ENCODE measurements at places on chromosomes 1 and 21.

- H3K27me3 ChIP-seq, result no peaks in the 10 kb centered on the region
- no peaks in the 10 kb centered on the region for H3K36me3 ChIP-seq
- no peak overlapping the region for H3K4me3 ChIP-seq
- no peaks in the 10 kb centered on the region for H3K4me1 ChIP-seq
- no peak overlapping the region for H3K27ac ChIP-seq
Measured at GRCh38 chr1:2983706-2984398, 37.4 kb upstream of the ACTRT2 start.

- H3K4me1 ChIP-seq, result peaks cover 25% of the 10 kb centered on the region
- H3K27ac ChIP-seq, result no peak overlapping the region
- H3K36me3 ChIP-seq, result no peaks in the 10 kb centered on the region
- no peak overlapping the region for H3K4me3 ChIP-seq
- H3K27me3 ChIP-seq, result peaks cover 14% of the 10 kb centered on the region
Measured at GRCh38 chr1:202217516-202217915, 23.9 kb downstream of the LGR6 start.

GRCh38 chr1:77282866-77283539, 1.2 kb downstream of the AK5 start:
- peaks cover 13% of the 10 kb centered on the region for H3K4me1 ChIP-seq
- peaks cover 63% of the 10 kb centered on the region for H3K27me3 ChIP-seq
- peak overlapping the region; percentile 76 for H3K4me3 ChIP-seq
- H3K27ac ChIP-seq, result no peak overlapping the region
- no peaks in the 10 kb centered on the region for H3K36me3 ChIP-seq

DNA sequence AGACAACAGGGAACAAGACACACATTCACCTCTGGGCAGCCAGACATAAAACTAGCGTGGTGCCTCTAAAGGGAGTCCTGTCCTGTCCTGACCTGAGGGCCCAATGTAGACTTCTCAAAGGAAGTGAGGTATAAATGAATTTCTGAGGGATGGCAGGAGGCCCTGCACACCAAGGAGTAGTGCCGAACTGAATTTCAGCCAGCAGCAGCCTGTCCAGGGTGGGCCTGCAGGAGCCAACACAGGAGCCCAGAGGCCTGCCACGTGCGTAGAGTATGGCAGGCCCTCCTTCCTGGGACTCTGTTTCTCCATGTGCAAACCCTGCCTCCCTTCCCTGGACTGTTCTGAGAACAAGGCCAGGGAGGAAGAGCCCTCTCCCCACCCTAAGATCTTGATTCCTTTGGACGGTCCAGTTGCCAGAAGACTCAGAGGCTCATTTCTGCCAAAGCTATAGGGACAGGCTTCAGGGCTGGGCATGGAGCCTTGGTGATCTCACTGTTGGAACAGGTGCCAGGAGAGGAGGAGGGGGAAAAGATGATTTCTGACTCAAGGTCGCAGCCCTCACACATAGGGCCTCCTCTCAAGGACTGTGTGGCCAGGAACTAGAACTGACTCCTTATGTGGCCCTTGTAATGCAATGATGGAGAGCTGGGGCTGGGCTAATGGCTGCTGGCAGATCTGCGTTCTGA, 1.8 kb upstream of the FABP3 start:
- peaks cover 24% of the 10 kb centered on the region for H3K4me1 ChIP-seq
- no peak overlapping the region for H3K4me3 ChIP-seq
- no peak overlapping the region for H3K27ac ChIP-seq
- H3K27me3 ChIP-seq, result peaks cover 11% of the 10 kb centered on the region
- H3K36me3 ChIP-seq, result no peaks in the 10 kb centered on the region
- DNase-seq, result no peak

- peaks cover 33% of the 10 kb centered on the region for H3K27me3 ChIP-seq
- H3K4me3 ChIP-seq, result peak overlapping the region; percentile 83
- peak; percentile 67 for DNase-seq
- H3K36me3 ChIP-seq, result no peaks in the 10 kb centered on the region
- H3K4me1 ChIP-seq, result no peaks in the 10 kb centered on the region
Measured at GRCh38 chr21:44455524-44456213, 359 bp downstream of the LRRC3 start.

GRCh38 chr1:12461754-12462153, 156.3 kb downstream of the DHRS3 start:
- H3K36me3 ChIP-seq, result no peaks in the 10 kb centered on the region
- peaks cover 23% of the 10 kb centered on the region for H3K4me1 ChIP-seq
- H3K27ac ChIP-seq, result peak overlapping the region; percentile 47
- H3K4me3 ChIP-seq, result no peak overlapping the region
- DNase-seq, result no peak

DNA sequence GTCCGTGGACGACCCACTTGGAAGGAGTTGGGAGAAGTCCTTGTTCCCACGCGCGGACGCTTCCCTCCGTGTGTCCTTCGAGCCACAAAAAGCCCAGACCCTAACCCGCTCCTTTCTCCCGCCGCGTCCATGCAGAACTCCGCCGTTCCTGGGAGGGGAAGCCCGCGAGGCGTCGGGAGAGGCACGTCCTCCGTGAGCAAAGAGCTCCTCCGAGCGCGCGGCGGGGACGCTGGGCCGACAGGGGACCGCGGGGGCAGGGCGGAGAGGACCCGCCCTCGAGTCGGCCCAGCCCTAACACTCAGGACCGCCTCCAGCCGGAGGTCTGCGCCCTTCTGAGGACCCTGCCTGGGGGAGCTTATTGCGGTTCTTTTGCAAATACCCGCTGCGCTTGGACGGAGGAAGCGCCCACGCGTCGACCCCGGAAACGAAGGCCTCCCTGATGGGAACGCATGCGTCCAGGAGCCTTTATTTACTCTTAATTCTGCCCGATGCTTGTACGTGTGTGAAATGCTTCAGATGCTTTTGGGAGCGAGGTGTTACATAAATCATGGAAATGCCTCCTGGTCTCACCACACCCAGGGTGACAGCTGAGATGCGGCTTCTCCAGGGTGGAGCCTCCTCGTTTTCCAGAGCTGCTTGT, 32.4 kb downstream of the PRMT2 start:
- H3K27me3 ChIP-seq, result peaks cover 24% of the 10 kb centered on the region
- DNase-seq, result peak; percentile 79
- no peaks in the 10 kb centered on the region for H3K36me3 ChIP-seq
- no peak overlapping the region for H3K27ac ChIP-seq
- peak overlapping the region; percentile 63 for H3K4me3 ChIP-seq

- peaks cover 4% of the 10 kb centered on the region for H3K4me1 ChIP-seq
- no peaks in the 10 kb centered on the region for H3K36me3 ChIP-seq
- no peaks in the 10 kb centered on the region for H3K27me3 ChIP-seq
- H3K27ac ChIP-seq, result no peak overlapping the region
- DNase-seq, result no peak
- H3K4me3 ChIP-seq, result no peak overlapping the region
Measured at GRCh38 chr1:24410750-24411149, 2.8 kb downstream of the STPG1 start.

DNA sequence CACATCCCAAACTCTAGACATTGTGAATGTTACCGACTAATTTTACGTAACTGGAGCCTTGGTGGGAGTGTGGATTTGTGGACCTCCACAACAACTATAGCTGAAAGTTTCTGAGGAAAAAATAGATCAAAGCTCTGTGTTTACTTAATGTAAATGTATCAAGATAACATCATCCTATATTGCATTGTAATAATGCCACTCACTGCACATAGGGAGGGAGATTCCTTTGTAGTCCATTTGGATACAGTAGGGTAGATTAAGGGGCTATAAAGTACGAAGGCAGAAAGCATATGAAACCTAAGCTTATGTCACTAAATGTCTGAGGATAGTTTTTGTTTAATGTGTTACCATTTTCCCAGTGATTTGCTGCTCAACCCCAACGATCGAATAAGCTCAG, 273.4 kb downstream of the TM2D1 start:
- peaks cover 4% of the 10 kb centered on the region for H3K4me1 ChIP-seq
- no peak overlapping the region for H3K27ac ChIP-seq
- no peak overlapping the region for H3K4me3 ChIP-seq
- DNase-seq, result no peak
- H3K27me3 ChIP-seq, result no peaks in the 10 kb centered on the region
- no peaks in the 10 kb centered on the region for H3K36me3 ChIP-seq

DNA sequence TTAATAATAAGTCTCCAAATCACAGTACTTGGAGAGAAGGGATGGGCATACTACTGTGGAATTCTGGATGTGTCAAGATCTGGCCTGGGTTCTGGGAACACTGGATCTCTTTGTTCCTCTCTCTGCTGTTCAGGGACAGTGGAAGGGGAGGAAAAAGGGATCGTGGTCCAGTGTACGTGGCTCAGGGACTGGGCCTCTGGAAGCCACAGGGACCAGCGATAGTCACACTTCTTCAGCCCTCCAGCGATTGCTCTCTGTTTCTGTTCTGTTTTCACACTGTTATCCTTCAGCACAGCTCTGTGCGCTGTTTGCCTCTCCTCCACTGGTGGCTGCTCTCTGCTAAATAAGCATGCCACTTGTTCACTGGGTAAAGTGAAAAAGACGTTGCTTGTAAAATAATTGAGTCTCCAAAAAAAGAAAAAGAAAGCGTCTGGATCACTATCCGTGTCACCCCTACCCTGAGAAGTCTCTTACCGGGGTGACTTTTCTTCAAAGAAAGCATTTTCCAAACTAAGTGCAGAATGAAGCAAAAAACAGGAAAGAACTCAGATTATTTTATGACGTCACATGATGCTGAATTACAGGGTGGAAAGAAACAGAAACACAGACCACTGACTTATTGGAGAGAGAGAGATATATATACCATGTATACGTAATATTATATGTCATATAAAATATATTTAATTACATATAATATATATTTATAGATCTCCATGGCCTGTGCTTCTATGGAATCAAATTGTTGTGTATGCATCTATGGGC, 279.4 kb downstream of the RGS7 start:
- H3K4me3 ChIP-seq, result no peak overlapping the region
- H3K36me3 ChIP-seq, result no peaks in the 10 kb centered on the region
- no peaks in the 10 kb centered on the region for H3K4me1 ChIP-seq
- no peak overlapping the region for H3K27ac ChIP-seq

GRCh38 chr21:44940116-44940631, 345 bp downstream of the SLX9 start:
- no peak overlapping the region for H3K27ac ChIP-seq
- H3K27me3 ChIP-seq, result no peaks in the 10 kb centered on the region
- H3K4me1 ChIP-seq, result peaks cover 10% of the 10 kb centered on the region
- no peaks in the 10 kb centered on the region for H3K36me3 ChIP-seq
- peak overlapping the region; percentile 99 for H3K4me3 ChIP-seq

- no peaks in the 10 kb centered on the region for H3K27me3 ChIP-seq
- H3K4me1 ChIP-seq, result peaks cover 64% of the 10 kb centered on the region
- peak overlapping the region; percentile 54 for H3K27ac ChIP-seq
- DNase-seq, result no peak
- no peak overlapping the region for H3K4me3 ChIP-seq
Measured at GRCh38 chr1:81819613-81820012, 18.9 kb downstream of the ADGRL2 start.

DNA sequence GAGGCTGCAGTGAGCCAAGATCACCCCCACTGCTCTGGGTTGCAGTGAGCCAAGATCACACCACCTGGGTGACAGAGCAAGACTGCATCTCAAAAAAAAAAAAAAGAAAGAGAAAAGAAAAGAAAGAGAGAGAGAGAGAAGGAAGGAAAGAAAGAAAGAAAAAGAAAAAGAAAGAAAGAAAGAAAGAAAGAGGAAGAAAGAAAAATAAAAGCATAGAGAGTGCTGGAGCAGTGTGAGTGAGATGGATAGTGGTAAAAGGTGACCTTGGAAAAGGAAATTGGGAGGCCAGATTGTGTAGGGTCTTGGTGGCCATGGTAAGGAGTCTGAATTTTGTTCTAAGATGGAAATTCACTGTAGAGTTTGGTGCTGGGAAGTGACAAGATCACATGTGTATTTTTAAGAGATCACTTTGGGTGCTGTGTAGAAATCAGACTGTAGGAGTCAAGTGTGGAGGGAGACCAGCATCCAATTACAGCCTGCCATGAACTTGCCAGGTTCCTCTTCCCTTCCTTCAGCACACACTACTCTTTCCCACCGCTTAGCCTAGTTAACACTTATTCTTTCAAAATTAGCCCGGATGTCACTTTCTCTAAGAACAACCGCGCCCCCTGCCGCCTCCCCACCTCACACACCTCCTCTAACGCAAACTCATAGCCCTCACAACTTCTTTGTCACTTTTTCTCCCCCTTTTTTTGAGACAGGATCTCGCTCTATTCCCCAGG, 17.9 kb downstream of the MTX1 start:
- H3K4me1 ChIP-seq, result peaks cover 20% of the 10 kb centered on the region
- H3K36me3 ChIP-seq, result no peaks in the 10 kb centered on the region
- peaks cover 7% of the 10 kb centered on the region for H3K27me3 ChIP-seq
- peak; percentile 83 for DNase-seq
- peak overlapping the region; percentile 57 for H3K4me3 ChIP-seq

- H3K4me1 ChIP-seq, result peaks cover 48% of the 10 kb centered on the region
- H3K27me3 ChIP-seq, result peaks cover 98% of the 10 kb centered on the region
- H3K36me3 ChIP-seq, result no peaks in the 10 kb centered on the region
- H3K27ac ChIP-seq, result no peak overlapping the region
- DNase-seq, result no peak
Measured at GRCh38 chr1:46519209-46519608, 29.6 kb downstream of the DMBX1 start.

DNA sequence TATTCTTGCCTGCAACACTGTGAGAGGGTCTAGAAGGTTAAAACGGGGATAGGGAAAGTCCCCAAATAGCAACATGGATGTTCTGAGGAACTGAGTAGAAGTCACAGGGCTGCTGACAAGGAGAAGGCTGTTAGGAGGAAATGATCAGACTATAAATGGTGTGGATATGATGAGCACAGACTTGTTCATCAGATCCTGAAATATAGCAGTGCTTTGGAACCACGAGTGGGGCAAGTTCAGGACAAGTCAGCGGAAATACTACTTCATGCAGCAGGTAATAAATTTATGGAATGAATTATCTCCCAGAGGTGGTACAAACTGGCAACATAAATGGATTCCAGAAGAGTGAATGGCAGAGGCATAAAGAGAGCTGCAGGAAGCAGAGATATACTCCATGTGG, 3.2 kb upstream of the KIAA0040 start:
- H3K36me3 ChIP-seq, result no peaks in the 10 kb centered on the region
- H3K4me3 ChIP-seq, result no peak overlapping the region
- DNase-seq, result no peak
- H3K4me1 ChIP-seq, result peaks cover 7% of the 10 kb centered on the region
- peaks cover 51% of the 10 kb centered on the region for H3K27me3 ChIP-seq

DNA sequence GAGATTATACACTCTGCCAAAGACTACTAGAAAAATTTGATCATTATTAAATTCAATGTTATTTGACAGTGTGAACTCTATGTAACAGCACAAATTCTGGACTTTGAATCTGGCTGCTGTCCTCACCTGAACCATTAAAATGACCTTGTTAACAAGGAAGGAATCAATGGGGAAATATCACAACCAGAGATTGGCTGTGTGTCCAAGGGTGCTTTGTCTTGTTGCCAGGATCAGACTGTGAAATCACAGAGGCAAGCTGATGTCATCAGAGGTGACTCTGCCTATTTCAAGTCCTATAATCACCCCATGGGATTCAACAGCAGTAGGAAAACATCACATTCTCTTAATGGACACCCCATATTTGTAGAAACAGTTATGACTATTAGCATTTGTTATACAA, 46.8 kb downstream of the ADAMTS5 start:
- no peaks in the 10 kb centered on the region for H3K27me3 ChIP-seq
- H3K4me1 ChIP-seq, result peaks cover 7% of the 10 kb centered on the region
- DNase-seq, result no peak
- no peaks in the 10 kb centered on the region for H3K36me3 ChIP-seq
- H3K4me3 ChIP-seq, result no peak overlapping the region
